ENCODE measurements at places on chromosomes 12 and 14. TPM values are rescaled to one million over a fixed set of nuclear protein-coding genes. Genes with fewer than 3 reads are reported as not detected.

The AQP2 gene
- not detected for total RNA-seq

The SOS2 gene
- 22.9 TPM for total RNA-seq

The GRIP1 gene
- total RNA-seq, result 1.9 TPM

The TPH2 gene
- total RNA-seq, result 0.82 TPM

The RTL1 gene
- 0.09 TPM for total RNA-seq

The CAPZA3 gene
- total RNA-seq, result not detected

The ACOT6 gene
- not detected for total RNA-seq

The IAPP gene
- not detected for total RNA-seq

The DDX55 gene
- total RNA-seq, result 53.4 TPM

The FBXO33 gene
- total RNA-seq, result 9.5 TPM

The FOXG1 gene
- 0.09 TPM for total RNA-seq

The CDC42BPB gene
- total RNA-seq, result 106 TPM

The GIT2 gene
- 47.3 TPM for total RNA-seq

The PZP gene
- not detected for total RNA-seq

The BCL11B gene
- total RNA-seq, result 81.3 TPM

The TAS2R7 gene
- not detected for total RNA-seq

The CFAP54 gene
- total RNA-seq, result 0.71 TPM

The SVOP gene
- not detected for total RNA-seq

The AQP6 gene
- not detected for total RNA-seq

The NPFF gene
- not detected for total RNA-seq

The CBLN3 gene
- total RNA-seq, result 0.80 TPM

The FLVCR2 gene
- total RNA-seq, result 0.22 TPM

The CLEC1B gene
- not detected for total RNA-seq

The SLCO1B3 gene
- not detected for total RNA-seq

The POTEG gene
- not detected for total RNA-seq

The SIX6 gene
- total RNA-seq, result 0.28 TPM

The RPGRIP1 gene
- total RNA-seq, result 0.86 TPM

The KRT80 gene
- total RNA-seq, result 0.33 TPM

The C12orf50 gene
- 0.20 TPM for total RNA-seq
